ENCODE measurements at places on chromosomes 16 and 17. TPM values are rescaled to one million over a fixed set of nuclear protein-coding genes. Genes with fewer than 3 reads are reported as not detected.

The UBE2O gene
- 36.8 TPM for total RNA-seq

The SLC13A2 gene
- not detected for total RNA-seq

The MSL1 gene
- total RNA-seq, result 47.7 TPM

The SLC5A2 gene
- 0.52 TPM for total RNA-seq

The KRT9 gene
- total RNA-seq, result not detected
